ENCODE measurements at places on chromosomes 7 and 10.

- no peak for DNase-seq
Measured at GRCh38 chr7:28674359-28674782, 262.1 kb downstream of the CREB5 start.

DNA sequence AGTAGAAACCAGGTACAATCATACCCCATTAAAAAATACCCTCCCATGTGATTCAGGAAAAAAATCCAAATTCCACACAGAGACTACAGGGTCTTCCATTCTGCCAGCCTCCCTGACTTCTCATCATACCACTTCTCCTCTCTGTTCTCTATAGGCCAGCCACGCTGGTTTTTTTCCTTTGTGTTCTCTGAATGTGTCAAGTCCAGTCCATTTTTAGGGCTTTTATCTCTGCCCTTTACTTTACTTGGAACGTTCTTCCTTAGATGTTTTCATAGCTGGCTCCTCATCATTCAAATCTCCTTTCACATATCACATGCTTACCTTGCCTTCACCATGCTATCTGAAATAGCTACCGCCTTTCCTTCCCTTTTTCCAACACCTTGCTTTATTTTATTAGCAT lies 597.6 kb downstream of the PHTF2 start:
- no peak for DNase-seq

- DNase-seq, result no peak
Measured at GRCh38 chr7:2510909-2511768, 8.4 kb upstream of the LFNG start.

DNA sequence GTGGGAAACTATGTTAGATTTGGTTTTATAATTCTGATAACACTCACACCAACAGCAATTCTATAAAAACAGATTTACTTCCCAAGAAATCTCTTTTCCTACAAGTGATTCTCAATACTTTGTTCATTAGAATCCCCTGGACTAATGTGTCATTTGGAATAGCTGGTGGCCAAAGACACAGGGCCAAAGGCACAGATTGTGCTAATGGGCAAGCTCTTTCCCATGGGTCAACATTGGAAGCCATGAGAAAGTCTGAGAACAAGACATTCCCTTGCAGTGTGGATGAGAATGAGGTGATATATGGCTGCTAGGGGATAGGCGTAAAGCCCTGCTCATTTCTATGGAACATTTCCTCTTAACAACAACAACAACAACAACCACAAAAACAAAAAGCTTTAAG lies 153.8 kb downstream of the AMPH start:
- no peak for DNase-seq

DNA sequence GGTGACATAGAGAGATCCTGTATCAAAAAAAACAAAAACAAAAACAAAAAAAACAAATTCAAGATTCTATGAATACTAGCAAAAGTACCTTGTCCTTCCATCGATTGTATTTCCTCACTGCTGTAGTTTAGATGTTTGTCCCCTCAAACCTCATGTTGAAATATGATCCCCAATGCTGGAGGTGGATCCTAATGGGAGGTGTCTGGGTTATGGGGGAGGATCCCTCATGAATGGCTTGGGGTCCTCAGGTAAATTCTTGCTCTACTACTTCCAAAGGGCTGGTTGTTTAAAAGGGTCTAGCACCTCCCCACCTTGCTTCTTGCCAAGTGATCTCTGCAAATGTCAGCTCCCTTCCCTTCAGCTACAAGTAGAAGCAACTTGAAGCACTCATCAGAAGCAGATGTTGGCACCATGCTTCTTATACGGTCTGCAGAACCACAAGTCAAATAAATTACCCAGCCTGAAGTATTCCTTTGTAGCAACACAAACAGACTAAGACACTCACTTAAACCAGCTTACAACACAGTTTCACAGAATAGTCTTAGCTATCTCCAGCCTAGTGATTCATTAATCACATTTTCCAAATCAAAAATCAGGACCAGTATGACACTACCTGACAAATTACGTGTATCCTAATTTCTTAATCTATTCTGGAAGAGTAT lies 20.7 kb downstream of the ABI1 start:
- no peak for DNase-seq

DNA sequence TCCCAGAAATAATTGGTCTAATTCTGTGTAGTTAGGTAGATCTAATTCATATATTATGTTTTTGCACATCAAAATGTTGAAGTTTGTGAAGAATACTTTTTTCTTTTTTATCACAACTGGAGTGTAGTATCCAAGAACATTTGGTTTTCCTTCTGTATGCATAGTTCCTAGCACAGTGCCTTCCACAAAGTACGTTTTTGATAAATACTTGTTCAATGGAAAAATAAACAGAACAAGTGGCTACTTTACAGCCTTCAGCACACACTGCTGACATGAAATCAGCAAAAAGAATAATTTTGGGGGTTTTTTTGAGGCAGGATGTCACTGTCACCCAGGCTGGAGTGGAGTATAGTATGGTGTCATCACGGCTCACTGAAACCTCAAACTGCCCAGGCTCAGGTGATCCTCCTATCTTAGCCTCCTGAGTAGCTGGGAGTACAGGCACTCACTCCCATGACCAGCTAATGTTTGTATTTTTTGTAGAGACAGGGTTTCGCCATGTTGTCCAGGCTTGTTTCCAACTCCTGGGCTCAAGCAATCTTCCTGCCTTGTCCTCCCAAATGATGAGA lies 27.9 kb downstream of the TARP start:
- DNase-seq, result no peak

DNA sequence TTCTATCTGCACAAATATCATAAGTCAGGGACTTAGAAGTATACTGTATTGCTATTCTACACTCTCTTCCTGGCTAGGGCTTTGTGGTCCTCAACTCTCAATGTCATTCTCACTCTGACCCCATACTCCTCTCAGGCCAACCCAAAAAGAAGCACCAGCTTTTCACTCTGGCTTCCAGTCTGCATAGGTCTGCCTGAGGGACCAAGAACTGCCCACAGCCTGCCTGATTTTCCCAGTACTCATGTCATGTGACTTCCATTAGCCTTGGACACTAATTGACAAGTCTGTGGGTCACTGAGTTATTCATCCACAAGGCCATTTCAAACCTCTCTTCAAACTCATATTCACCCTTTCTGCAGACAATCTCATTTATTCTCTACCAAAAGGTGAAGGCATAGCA lies 19.8 kb downstream of the PMPCB start:
- no peak for DNase-seq

DNA sequence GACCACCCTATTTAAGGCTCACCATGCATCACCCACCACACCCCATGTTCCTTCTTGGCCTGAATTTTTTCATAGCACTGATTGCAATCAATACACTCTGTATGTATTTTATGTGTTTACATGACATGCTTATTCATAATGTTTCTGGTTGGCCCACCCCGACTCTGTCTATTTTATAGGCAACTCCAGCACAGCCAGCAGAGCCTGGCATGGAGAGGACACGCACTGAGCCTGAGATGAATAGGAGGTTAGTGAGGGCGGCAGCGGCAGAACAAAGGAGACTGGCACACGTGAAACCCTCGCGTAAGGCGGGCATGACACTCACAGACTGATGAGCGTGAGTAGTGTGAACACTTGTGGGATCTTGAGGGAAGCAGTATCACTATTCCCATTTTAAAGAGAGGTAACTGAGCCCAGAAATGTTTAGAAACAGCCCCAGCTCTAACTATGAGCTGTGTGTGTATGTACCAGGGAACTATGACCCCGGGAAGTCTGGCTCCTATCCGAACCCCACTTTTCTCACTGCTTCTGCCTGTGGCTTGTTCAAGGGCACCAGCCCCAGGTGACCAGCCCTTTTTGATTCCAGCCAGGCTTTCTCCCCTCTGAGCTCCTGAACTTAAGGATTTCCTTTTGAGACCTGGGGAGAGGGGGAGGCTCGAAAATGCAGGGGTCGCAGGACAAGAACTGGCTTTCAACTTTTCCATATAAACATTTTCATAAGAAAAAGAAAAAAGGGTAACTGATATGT lies 113.3 kb downstream of the ARHGAP22 start:
- DNase-seq, result no peak

DNA sequence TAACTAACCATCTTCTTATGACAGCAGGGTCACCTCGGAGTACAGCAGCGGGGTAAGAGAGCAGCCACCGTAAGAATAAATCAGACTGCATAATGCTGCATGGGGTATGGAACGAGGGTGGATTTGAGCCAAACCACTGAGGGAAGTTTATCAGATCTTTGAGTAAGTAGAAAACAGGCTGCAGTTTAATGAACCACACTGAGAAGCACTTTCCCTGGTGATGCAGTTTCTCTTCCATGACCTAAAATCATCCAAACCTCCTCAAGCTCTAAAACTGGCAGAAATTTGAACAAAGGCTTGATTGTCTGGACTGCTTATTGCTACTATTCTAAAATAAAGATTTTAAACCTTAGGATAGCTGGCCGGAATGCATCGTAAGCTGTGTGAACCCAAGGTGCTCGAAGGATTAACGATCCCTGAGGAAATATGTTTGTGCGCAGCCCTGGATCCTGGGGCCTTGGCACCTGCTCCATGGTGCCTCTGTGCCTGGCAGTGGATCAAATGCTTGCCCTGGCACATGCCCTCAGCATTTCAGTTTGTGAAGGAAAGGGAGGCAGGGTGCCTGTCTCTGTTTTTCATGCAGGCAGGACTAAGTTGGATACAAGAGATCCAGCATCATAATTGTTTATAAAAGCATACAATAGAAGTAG lies 322.7 kb downstream of the LHFPL3 start:
- DNase-seq, result peak; percentile 32

DNA sequence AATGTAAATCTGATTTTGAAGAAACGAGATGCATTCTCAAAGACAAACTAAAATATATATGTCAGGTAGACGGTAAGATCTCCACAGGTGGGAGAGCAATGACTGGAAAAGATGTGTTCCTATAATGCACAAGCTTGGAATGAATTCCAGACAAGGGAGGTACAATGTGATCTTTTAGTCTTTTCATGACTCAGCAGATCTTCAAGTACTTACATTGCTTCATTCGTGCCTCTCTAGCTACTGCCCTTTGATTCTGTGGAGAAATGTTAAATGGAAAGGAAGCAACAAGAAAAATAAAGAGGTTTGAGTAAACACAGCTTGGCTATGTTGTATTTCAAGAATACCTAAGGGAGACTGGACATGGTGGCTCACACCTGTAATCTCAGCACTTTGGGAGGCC lies 106.6 kb downstream of the GAD2 start:
- no peak for DNase-seq

DNA sequence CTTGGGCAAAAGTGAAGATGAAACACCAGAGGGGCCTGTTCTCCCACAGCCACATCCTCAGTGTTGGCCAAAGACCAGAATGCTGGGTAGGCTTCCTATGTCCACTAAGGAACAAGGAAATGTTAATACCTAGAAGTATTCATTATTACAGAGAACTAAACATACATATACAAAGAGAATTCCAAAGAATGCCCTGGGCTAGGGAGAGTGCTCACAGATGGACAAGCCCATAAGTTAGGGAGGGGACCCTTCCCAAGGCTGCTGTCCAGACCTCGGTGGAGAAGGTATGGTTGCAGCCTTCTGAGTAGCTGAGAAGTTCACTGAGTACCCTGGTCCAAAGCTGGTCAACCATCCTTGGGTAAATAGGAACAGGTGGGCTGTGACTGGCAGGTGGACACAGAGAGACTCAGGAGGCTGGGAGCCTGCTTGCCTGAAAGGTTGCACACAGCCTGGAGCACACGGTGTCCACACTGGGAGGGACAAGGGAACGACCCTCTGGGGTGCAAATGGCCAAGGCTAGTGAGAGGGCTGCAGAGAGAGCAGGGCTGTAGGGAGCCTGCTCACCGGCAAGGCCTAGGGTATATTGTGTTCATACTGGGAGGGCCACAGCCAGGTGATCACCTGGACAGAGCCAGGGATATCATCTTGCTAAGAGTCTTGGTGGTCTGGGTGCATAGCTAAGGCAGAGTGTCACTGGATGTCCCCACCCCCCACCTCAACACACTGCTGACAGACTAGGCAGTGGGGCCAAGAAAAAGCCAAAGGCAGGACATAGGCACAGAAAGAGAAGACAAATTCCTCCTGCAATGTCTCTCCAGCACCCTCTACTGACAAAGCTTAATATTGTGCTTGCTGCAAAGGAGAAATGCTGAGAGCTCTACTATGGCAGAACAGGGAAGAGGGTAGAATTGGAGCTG lies 40.3 kb downstream of the CPVL start:
- DNase-seq, result no peak

DNA sequence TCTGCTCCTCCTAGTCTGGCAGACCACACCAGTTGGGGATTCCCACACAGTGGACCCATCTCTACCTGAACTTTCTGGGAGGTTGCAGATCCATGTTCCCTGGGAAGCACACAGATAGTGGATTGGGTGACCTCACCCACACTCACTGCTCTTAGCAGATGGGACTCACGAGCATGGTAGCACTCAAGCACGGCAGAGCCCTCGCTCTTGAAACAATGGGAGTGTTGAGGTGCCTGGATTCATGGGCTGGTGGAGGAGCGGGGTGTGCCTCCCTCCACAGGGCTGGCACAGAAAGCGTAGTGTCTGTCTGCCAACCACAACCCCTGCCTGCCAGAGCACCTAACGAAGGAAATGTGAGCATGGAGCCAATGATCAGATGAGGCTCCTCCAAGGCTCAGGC lies 568.0 kb downstream of the POM121L12 start:
- no peak for DNase-seq

DNA sequence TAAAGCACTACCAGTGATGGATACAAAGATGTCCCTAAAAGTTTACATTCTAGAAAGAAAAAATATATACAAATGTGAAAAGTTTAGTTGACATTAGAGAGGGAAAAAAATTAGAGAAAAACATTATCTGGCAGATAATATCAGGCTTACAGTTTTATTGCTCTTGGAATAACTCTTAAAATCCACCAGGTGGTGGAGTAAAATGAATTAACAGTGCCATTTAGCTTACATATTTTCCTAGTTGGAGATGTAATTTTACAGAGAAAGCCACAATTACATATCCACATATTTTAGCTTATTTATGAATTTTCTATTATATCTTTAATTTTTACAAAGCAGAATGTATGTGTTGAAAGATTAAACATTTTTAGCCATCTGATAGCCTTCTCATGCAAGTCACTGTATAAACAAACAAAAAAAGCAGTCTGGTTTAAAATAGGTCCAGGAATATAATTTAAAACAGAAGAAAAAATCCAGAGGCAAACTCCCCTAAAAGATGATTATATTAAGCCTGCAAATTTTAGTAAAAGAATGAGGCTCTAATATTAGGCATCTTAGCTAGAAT lies 6.5 kb downstream of the CABCOCO1 start:
- no peak for DNase-seq

- no peak for DNase-seq
Measured at GRCh38 chr7:87735360-87735759, 107.2 kb downstream of the RUNDC3B start.

GRCh38 chr10:69684981-69685353 lies 54.9 kb downstream of the FAM241B start:
- no peak for DNase-seq

- DNase-seq, result no peak
Measured at GRCh38 chr10:76559892-76560220, 1077.8 kb downstream of the KCNMA1 start.
